ENCODE measurements at places on chromosomes 4 and X.

- DNase-seq: no peak
Measured at GRCh38 chr4:61571761-61572559, 371.8 kb downstream of the ADGRL3 start.

DNA sequence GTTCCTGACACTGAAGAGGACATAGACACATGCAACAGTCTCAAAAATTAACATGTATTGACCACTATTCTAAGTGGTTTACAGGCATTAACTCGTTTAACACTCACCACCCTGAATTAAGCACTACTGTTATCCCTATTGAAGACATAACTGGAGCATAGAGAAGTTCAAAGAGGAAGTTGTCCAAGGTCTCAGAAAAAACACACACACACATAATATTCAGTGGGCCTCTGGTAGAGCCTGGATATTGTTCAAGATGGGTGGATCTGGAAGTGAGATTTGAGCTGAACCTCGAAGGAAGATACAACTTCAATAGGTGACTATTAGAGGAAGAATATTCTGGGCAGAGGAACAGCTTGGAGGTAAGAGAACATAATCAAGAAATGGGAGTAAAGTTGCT is 334.9 kb downstream of the HNRNPD start:
- DNase-seq: no peak

DNA sequence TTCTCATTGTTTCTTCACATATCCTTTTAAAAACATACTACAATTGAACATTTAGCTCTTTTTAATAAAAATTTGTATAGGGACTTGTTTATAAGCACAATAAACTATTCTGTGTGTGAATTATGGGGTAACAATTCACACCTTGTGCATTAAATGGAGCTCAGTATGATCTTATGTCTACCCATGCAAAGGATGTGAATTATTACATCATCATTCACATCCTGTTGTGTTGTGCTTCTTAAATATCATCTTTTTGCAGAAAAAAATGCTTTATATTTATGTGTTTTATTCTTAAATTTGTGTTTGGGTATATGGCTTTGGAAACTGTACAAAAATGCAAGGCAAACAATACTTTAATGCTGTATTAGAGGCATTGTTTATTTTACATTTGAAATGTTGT is 96.7 kb upstream of the PABPC4L start:
- DNase-seq: no peak

- DNase-seq: no peak
Measured at GRCh38 chrX:54934058-54934457, 13.4 kb downstream of the TRO start.

GRCh38 chrX:40538406-40538805 is 42.4 kb upstream of the ATP6AP2 start:
- DNase-seq: no peak

GRCh38 chr4:17447675-17448298 is 64.1 kb downstream of the QDPR start:
- DNase-seq: peak; percentile 51

GRCh38 chrX:3232262-3232923 is 114.1 kb downstream of the MXRA5 start:
- DNase-seq: no peak

DNA sequence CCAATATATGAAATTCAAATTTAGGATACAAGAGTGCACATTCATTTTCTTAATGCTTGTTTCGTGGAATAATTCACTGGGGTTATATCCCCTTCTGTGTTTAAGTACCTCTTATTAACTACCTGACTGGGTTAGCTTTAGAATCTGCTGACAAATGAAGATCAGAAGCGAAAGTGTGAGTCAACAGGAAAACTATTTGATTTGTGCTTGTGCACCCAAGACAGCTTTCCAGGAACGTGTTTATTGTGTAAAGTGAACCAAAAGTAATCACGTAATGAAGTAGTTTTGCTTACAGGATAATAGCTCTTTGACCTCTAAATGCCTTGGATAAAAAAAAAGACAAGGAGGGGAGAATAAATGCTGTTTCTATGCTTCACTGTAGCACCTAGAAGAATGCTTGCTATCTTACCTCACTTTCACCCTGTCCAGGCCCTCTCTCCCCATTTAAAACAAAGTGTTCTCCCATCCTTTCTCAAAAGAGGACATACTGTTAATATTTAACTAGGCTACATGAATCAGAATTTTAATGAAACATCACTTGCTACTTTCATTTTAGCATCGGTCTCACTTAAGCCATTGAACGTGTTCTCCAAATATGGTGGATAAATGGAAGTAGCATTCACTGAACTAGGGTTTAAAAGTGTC is 141.9 kb downstream of the THOC2 start:
- DNase-seq: no peak

DNA sequence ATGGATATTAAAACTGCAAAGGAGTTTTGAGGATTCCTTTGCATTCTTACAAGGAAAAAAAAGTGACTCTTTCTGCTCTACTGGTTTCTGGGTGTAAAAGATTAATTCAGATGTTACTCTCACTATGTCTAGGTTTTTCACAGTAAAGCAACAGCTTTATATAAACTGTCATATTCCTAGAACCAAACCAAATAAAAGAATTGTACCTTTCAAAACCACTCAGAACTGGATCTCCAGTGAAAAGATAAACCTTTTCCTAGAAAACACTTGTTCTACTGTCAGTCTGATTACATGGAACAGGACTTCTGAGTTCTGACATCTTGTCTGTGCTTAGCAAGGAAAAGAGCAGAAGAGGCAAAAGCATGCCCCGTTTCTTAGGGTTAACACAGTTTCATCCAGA is 5.0 kb upstream of the PPID start:
- DNase-seq: no peak

Measured in right hindlimb (tissue), 1 donor.